ENCODE measurements at places on chromosomes 1 and 21.

- no peak for DNase-seq
Measured at GRCh38 chr1:76961181-76961819, 94.0 kb downstream of the ST6GALNAC5 start.

GRCh38 chr1:220796530-220796929 lies 9.8 kb downstream of the MTARC1 start:
- DNase-seq = no peak

DNA sequence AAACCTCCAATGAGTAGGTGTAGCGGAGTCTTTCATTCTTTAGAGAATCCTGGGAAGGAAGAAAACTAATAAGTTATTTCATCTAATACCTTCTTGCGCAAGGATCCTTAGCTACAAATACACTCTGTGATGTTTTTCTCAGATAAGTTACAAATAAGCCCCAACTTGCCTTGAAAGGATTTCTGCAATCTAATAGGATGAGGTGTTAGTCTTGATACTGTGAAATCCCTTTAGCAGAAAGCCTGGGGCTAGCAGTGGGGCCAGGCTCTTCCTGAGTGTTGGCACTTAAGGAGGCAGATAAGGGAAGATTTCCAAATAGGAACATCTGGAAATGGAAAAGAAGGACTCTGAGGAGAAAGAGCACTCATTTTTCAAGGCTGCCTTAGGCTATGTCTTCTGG lies 168.0 kb upstream of the DAB1 start:
- DNase-seq = no peak

- DNase-seq = no peak
Measured at GRCh38 chr1:160859166-160859565, 3.5 kb downstream of the CD244 start.

GRCh38 chr21:32800056-32800455 lies 28.5 kb upstream of the PAXBP1 start:
- no peak for DNase-seq

DNA sequence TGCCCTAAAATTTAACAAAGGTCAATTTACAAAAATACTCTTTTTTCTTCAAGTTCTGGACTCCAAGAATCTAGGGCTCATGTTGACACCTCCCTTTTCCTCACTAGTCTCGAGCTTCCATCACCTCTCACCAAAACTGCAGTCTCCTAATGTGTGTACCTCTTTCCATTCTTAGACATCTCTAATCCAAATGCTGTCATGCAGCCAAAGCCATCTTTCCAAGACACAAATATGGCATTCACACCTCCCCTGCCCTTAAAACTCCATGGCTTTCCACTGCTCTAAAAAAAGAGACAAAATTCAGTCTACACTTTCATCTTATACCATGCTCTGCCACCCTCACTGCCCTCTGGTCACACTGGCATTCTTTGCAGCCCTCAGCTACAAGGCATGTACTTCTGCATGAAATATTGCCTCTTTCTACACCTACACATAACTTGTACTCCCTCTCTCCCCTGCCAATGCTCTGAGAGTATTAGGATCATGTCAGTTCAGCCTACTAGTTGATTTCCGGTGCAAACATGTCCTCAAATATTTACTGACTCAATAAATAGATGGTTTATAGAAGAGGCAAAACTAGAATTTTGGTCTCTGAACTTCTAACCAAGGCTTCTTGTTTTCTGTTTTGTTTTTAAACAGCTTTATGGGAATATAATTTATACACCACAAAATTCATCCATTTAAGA lies 26.9 kb downstream of the ADSS2 start:
- no peak for DNase-seq

DNA sequence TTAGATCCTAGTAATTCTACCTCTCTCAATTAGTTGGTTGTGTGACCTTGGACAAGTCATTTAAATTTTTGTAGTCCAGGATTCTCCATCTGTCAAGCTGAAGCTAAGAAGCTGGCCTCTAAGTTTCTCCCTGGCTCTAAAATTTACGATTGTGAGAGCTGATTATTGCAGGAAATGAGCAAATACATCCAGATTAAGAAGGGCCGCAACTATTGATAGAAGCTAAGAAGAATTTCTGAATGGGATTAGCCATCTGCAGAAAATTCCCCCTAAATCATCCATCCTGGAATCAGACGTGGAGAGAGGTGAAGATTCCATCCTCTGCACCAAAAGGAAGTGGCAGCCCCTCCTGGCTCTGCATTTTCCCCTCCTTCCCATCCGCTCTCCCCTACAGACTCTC lies 55.0 kb downstream of the HIVEP3 start:
- DNase-seq = no peak

GRCh38 chr1:207822124-207822601 lies 70.3 kb downstream of the CD46 start:
- no peak for DNase-seq

GRCh38 chr1:178946416-178946815 lies 75.5 kb upstream of the ANGPTL1 start:
- no peak for DNase-seq

GRCh38 chr1:51044199-51044598 lies 57.8 kb upstream of the C1orf185 start:
- no peak for DNase-seq

- no peak for DNase-seq
Measured at GRCh38 chr1:51776408-51776807, 102.1 kb downstream of the NRDC start.

GRCh38 chr1:206003854-206004800 lies 932 bp upstream of the RAB7B start:
- DNase-seq = no peak

- no peak for DNase-seq
Measured at GRCh38 chr1:181139631-181140061, 51.1 kb downstream of the IER5 start.

- DNase-seq = no peak
Measured at GRCh38 chr1:213227458-213227857, 176.4 kb downstream of the RPS6KC1 start.

DNA sequence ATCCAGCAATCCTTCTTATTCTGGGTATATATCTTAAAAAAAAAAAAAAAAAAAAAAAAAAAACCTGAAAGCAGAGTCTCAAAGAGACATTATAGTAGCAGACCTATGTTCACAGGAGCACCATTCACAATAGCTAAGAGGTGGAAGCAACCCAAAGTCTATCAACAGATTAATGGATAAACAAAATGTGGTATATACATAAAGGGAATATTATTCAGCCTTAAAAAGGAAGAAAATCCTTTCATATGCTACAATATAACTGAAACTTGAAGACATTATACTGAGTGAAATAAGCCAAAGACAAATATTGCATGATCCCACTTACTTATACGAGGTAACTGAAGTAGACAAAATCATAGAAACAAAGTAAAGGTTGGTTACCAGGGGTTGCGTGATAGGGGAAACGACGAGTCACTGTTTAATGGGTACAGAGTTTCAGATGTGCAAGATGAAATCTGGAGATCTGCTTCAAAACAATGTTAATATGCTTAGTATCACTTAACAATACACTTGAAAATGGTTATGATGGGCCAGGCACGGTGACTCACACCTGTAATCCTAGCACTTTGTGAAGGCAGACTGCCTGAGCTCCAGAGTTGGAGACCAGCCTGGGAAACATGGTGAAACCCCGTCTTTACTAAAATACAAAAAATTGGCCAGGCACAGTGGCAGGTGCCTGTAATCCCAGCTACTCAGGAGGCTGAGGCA lies 29.5 kb downstream of the PIK3R3 start:
- no peak for DNase-seq

DNA sequence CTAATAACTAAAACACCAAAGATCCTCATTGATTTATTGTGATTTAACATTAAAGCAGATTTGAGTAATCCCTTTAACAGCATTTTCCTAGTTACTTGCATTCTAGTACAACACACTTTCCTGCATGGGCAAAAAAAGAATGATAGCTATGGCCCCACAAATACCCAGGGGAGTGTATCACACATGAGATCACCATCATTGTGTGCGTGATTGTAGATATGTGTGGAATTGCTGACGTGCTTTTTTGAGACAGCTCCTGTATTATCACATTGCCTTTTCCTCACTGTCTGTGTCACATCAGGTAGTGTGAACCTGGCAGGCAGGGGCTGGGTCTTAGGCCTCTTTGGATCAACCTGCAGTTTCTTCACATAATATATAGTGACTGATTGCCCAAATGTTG lies 48.5 kb upstream of the SAMD13 start:
- DNase-seq = no peak

GRCh38 chr1:85605484-85606413 lies 25.2 kb downstream of the CCN1 start:
- DNase-seq = no peak
